Activated CD4-positive, alpha-beta T cell treated with anti-CD3 and anti-CD28 coated beads for 48 hours (primary cell): ENCODE measurements at places on chromosomes 13 and 19.

DNA sequence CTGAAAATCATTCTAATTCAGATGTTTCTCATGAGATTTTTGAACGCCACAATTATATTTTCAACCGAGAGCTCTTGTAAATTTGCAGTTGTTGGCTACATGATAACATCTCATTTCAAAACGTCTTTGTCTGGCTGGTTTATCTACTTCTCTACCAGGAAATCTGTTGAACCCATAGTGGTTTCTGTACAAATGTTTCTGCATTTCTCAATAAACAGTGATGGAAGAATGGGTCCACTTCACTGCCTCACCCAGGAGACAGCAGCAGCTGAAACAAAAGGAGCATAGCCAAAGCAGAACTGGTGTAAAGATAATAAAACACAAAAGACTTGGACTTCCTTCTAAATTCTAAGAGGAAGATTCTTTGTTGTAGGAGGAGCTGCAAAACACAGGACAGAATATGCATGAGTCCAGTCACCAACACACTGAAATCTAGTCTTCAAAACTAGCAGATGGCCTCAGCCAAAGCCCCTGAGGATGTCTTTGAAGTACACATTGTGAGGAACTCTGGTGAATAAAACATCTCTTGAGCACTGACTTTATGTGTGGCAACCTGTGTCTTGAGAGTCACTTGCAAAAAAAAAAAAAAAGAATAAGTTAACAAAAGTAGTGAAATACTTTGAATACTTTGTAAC, 68.6 kb upstream of the FGF14 start:
- DNase-seq = no peak

GRCh38 chr19:50191216-50191615, 12.2 kb upstream of the MYH14 start:
- DNase-seq = no peak

DNA sequence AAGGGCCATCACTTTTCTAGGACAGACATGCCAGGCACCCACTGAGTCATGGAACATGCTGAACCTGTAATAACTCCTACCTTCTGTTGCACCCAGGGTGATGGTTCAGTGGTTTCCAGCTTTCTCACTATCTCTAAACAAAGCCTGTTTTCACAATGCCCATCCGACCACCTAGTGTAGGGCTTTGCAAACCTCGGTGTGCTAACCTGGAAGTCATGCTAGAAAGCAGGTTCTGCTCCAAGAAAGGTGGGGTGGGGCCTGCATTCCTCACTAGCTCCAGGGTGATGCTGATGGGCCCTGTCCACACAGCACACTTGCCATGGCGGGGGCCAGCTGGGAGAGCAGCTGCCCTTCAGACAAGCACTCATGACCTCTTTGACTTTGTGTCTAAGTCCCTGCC, 43.4 kb downstream of the COL4A2 start:
- no peak for DNase-seq

GRCh38 chr19:7912144-7912696, 2.4 kb upstream of the TGFBR3L start:
- no peak for DNase-seq

- DNase-seq = no peak
Measured at GRCh38 chr13:86446311-86446710, 647.1 kb upstream of the SLITRK6 start.

DNA sequence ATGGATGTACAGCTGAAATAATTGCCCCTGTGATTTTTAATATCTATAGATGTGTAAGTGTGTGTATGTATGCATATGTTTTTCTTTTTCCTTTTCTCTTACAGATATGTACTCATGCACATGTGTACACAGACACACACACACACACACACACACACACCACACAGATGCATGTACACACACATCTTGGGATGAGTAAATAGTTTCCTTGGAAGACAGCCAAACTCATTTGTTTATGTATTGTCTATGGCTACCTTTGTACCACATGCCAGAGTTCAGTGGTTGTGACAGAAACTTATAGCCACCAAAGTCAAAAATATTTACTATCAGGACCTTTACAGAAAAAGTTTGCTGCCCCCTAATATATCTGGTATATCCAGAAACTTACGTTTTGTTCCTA, 192.6 kb downstream of the MAB21L1 start:
- no peak for DNase-seq

- no peak for DNase-seq
Measured at GRCh38 chr19:32208060-32208459, 137.3 kb upstream of the ZNF507 start.

DNA sequence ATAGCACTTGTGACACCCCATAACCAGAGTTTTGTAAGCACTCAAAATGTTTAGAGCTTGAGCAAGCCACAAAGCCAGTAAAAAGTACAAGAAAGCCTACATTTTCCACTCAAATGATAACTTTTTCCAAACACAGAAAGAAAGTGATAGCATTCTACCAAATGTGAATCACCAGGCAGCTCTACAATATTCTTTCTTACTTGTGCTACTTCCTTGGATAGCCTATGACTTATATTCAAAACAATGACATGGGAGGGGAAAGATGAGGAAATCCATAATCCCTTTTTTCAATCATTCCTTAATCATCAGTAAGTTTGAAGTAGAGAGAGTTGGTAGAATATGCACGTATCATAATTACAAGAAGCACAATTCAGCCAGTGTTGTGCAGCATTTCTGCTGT, 650.8 kb upstream of the PCDH9 start:
- DNase-seq = no peak

GRCh38 chr13:40376296-40376849, 290.1 kb downstream of the FOXO1 start:
- no peak for DNase-seq

DNA sequence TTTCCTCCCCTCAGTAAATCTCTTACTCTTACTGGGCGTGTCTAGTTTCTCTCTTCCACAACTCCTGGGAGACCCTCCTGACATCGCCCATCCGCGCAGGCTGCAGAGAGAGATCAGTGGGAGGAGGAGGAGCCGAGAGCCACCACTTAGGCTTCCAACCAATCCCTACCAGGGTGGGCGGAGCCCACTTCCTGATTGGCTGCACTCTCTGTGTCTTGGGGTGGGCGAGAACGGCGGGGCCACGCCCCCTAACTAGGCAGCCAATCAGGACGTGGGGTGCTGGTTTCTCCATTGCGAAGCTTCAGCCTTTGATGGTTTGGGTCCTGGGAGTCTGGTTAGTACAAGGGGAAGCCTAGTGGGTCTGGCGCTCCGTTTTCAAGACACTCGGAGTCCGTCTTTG, at the start of gene PMIS2:
PMIS2 (plus strand) TSS at position 326 of the 400 bp plus-strand sequence. CDS start 87 bp downstream, outside the sequence.
- DNase-seq = peak; percentile 62

GRCh38 chr13:100100115-100100879, 11.4 kb downstream of the PCCA start:
- no peak for DNase-seq

- DNase-seq = no peak
Measured at GRCh38 chr19:39974377-39975155, 3.6 kb downstream of the PSMC4 start.

GRCh38 chr19:40464059-40465024, 1.2 kb downstream of the BLVRB start:
- peak; percentile 85 for DNase-seq

DNA sequence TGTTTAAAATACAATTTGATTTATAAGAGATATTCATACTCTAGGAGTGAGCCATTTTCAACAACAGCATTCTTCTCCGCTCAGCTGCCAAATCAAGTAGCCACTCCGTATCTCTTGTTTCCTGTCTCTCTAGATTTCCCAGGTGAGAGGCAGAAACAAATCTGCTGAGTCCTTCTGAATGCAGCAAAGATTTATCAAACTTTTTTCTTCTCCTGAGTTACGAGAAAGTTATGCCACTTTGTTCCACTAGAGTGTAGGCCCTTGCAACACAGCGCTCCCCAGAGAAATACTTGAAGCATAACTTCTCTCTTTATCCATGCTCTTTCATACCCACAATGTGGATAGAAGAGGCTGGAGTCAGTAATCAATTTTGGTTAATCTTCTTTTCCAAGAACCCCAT, 1960.8 kb downstream of the OLFM4 start:
- no peak for DNase-seq

DNA sequence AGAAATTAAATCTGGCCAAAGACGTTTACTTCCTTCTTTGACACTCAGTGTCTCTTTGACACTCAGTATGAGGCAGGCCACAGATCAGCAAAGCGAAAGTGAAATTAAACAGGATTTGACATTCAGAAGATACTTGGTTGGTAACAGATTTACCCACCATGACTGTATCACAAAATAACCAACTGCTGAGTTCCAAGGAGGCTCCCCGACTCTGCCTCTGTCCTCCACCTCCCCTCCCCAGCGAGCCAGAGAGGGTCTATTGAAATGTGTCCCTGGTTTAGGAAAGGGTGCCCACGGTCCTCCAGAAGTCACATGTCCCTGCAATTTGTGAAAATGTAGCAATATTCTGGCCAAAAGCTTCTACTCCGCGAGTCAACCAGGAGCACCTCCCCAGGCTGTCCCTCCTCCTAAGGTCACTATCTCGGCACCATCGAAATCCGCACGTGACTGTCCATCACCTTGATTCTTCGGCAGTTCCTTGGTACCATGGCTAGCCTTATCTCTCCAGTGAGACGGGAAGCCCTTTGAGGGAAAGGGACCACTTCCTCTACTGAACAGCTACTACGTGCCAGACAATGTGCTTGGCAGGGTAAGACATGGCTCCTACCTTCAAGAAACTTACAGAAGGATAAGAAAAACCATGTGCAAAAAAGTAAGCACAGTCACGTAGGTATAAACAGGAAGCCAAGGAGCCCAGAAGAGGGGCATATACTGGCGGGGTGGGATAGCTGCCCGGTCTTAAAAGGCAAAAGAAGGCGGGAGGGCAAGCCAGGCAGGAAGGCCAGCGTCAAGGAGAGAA, 1.5 kb downstream of the N4BP2L1 start:
- DNase-seq = peak; percentile 42

GRCh38 chr13:102197193-102197592, 204.7 kb downstream of the FGF14 start:
- no peak for DNase-seq

DNA sequence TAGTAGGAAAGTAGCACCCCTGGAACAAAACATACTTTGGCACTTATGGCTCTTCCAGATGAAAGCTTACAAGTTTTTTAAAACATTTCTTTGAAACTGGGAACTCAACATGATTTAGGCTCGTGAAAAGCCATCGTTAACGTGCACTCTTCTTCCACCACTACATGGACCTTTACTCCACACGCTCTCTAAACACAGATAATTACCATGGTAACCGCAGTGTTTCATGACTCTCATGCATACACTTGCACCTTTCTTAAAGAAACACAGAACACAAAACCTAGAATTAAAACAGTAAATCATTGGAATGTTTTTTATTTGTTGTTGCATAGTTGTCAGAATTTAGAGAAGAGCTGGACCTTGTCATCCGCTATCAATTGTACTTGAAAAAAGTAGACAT, 154.3 kb downstream of the FGF9 start:
- no peak for DNase-seq
